ENCODE measurements at places on chromosomes 4 and X.

DNA sequence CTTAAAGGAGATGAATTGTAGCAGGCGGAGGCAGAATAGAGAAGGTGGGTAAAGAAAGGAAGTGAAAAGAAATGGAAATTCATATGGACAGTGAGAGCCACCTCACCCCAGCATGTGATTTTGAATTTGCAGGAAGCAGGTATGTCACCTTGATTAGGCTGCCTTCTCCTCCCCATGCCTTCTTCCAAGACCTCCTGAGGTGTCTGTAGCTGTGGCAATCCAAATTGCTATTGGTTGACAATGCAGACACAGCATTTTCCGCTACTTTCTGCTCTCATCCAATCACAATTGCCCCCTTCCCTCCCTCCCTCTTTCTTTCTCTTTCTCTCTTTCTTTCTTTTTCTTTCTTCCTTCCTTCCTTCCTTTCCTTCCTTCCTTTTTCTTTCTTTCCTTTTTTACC lies 38.5 kb downstream of the RAB33B start:
- DNase-seq, result no peak

- no peak for DNase-seq
Measured at GRCh38 chr4:47703956-47704355, 133.9 kb downstream of the CORIN start.

DNA sequence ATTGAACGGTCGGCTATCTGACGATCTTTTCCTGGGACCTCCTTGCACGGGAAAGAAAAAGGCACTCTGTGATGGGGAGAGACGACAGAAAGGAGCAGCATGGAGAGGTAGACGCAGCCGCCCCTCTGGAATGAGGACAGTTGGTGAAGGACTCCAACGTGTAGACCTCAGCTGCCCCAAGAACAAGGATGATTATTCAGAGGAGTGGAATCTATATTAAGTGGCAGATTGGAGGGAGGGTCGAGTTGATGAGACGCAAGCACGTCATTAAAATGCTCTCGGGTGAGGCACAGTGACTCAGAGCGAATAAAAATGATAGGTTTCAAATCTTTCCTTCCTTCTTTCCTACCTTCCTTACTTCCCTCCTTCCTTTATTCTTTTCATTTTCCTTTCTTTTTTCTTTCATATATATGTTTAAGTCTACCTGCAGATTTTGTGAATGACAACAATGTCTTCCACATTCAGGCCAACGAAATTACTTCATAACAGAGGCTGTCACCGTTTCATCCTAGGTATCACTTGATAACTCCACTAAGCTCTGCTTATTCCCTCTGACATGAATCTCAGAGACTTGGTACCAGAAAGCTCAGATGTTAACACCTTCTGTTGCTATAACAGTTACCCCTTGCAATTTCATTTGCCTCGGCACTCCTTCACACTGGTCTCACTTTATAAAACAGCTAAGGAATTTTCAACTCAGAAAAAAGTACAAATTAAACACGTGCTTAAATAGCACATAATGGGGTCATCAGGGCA lies 110.0 kb upstream of the PPARGC1A start:
- DNase-seq, result no peak

- DNase-seq, result no peak
Measured at GRCh38 chr4:188399834-188400233, 260.6 kb downstream of the TRIML1 start.

DNA sequence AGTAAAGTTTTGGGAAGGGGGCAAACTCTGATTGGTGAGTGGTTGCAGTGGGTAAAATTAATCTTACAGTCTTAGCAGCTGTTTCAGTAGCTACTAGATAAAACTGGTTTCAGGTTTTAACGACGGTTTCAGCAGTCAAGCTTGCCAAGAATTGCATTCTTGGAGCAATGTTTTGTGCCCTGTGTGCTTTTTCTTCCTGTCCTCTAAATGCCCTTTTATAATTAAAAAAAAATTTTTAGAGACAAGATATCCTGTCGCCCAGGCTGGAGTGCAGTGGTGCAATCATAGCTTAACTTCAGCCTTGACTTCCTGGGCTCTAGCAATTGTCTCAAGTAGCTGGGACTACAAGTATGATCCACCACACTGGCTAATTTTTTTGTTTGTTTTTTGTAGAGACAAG lies 6.3 kb upstream of the PPEF2 start:
- no peak for DNase-seq

GRCh38 chr4:147518086-147518485 lies 37.2 kb downstream of the EDNRA start:
- DNase-seq, result no peak

DNA sequence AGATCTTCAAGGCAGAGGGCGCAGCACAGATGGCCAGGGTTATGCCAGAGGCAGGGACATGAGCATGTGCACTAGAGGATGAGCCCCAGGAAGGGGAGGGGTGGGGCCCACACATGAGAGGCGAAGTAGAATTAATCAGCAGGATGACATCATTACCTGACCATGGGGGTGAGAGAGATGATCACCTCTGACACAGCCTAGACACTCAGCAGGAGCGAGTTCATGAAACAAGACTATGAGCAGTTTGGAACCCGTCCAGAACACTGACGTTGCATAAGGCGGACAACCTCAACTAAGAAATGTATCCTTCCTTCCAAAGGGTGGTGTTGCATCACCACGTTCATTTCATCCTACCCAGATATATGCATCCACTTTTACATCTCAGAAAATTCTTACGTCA lies 446.7 kb upstream of the TENM3 start:
- no peak for DNase-seq

DNA sequence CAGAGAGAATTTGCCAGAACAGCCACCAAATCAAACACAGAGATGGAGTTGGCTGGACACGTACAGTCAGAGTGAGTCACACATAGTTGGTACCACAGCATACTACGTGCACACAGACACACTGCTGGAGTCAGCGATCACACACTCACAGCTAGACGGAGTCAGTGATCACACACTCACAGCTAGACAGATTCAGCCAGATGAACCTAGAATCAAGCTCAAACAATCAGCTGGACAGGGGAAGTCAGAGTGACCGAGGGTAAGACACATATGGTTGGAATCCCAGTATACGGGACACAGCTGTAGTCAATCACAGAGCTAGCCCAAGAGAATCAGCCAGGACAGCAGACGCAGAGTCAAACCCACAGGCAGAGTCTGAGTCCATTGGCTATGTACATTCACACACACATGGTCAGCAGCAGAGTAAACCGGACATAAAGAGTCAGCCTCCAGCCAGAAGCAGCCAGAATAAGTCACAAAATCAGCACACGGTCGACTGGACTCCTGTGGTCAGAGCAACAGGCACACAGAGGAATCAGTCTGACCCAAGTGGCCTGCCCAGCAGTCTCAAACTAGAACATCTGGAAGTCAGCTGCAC lies 4.6 kb downstream of the SLC38A5 start:
- no peak for DNase-seq

GRCh38 chr4:142331132-142331531 lies 515.0 kb downstream of the INPP4B start:
- DNase-seq, result no peak

GRCh38 chr4:113673450-113673849 lies 88.1 kb downstream of the CAMK2D start:
- DNase-seq, result no peak

DNA sequence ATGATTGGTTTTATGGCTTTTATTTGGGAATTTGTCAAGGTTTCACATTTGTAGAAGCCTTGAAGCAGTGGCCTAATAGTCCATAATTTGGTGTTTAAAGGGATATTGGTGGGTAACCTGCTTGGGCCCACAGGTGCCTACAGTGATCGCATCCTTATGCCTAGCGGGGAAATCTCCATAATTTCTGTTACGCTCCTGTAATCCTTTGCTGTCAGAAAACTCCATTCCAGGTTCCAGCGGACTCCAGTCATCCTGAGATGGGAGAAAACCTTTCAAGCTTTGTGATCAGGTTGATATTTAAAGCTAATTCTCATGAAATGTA lies 257.0 kb upstream of the JADE1 start:
- DNase-seq, result no peak

DNA sequence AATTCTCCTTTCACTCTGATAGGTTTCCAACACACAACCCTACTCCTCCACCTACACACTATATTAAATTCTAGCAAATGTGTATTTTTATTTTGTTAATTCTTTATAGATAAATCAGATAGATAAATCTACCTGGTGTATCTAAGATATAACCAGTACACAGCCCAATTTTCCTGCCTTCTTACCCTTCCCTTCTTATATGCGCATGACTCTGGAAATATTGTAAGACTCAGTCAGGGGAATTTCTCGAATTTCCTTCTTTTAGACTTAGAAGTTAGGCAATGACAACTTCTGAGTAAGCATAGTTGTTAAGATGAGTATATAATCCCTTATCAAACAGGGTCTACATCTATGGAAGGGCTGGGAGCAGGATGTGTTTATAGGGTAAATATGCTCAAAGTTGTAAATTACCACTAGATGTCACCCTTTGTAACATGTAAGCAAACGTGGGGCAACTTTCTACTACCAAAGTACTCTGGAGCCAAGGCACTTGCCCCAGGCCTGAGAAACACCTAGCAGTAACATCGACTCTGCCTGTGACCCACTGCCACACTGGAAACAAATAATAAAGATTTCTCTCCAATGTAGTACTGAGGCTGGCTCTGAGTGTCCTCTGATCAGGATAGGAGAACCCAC lies 444.7 kb downstream of the IQCM start:
- no peak for DNase-seq

GRCh38 chrX:13082206-13083065 lies 38.0 kb upstream of the FAM9C start:
- DNase-seq, result no peak

DNA sequence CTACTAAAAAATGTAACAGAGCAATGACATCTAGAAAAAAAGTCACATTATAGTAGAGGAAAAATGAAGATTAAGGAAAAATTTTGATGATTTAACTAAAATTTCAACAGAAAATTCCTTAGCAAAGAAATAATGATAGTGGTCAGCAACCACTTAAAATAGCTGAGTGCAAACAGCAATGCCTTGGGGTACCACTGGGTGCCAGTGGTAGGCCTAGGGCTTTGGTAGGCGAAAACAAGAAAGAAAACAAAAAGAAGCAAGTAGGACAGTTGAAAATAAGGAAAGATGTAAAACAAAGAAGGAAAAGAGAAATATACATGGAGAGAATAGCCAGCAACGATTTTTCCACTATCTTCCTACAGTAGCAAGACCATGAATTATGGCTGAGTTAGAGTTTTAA lies 313.5 kb upstream of the IRS4 start:
- DNase-seq, result no peak

DNA sequence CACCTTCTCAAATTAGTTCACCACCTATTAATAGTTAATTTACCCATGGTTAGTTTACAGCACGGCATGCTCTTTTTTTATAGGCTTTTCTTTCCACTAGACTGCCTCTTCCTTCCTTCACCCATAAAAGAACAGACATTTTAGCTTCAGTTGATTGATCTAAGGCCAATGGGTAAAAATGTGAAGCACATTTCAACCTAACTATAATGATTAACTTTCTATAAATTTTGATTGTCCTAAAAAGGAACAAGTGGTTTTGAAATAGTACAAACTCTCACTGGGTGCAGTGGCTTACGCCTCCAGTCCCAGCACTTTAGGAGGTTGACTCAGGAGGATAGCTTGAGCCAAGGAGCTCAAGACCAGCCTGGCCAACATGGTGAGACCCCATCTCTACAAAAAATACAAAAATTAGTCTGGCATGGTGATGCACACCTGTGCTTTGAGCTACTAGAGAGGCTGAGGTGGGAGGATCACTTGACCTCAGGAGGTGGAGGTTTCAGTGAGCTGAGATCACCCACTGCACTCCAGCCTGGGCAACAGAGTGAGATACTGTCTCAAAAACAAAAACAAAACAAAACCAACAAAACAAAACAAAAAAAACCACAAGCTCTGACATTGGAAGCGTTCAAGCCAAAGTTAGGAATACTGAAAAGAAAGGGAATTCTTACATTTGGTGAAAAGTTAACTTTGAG lies 89.9 kb upstream of the FAT1 start:
- no peak for DNase-seq

- no peak for DNase-seq
Measured at GRCh38 chr4:65671372-65671771, 1.1 kb upstream of the EPHA5 start.

GRCh38 chrX:125203737-125204578 lies 115.7 kb upstream of the TEX13C start:
- DNase-seq, result no peak

DNA sequence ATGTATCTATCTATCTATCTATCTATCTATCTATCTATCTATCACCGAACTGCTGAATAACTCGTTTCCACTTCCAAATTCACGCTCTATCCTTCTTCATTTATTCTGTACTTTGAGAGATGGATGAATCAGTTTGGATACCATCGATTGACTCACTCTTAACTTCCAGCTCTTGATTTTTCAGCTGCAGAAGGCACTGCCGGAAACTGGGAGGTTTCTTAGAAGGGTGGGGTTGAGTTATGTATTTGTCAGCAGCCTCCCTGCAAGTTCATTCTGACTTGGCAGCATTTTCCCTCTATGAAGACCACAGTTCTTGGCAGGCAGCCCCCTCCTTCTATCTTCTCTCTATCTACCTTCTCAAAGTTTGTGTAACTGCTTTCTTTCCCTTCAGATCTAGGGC lies 112.0 kb upstream of the MAGEB18 start:
- no peak for DNase-seq

- DNase-seq, result no peak
Measured at GRCh38 chr4:20271950-20272349, 20.2 kb downstream of the SLIT2 start.

DNA sequence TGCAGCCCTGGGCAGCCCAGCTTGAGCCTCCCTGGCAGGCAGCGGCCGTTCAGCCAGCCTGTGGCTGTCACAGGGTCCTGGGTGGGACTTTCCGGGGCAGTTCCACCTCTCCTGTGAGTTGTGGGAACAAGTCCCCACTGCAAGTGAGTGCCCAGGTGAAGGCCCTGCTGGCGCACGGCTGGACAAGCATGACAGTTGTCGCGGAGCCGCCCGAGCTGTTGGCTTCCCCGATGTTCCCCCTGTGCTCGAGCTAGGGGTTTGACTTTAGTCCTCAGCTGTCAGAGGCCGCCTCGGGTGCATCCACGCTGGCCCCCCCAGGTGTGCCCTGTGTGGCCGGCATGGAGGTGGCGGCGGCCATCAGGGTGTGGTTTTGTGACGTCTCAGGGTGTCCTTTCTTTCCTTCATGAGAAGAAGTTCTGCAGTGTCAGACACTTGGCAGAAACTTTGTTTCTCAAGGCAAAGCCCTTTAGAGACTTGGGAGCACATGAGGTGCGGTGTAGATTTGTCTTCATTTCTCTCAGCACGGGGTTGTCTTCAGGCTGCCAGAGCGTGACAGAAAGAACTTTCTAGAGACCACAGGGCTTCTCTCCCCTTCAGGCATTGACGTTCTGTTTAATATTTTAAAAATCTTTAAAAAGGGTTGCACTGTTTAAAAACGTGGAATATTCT lies 69.4 kb upstream of the HGFAC start:
- DNase-seq, result no peak

GRCh38 chr4:2598511-2599303 lies 62.3 kb downstream of the FAM193A start:
- DNase-seq, result no peak
